ENCODE measurements at places on chromosomes 12 and 14. TPM values are rescaled to one million over a fixed set of nuclear protein-coding genes. Genes with fewer than 3 reads are reported as not detected.
A peak's percentile ranks its signal among the peaks of the same experiment; 100 is the strongest.

GRCh38 chr14:100025111-100025510 is 40.1 kb upstream of the EVL start:
- peak; percentile 35 for DNase-seq

- DNase-seq = no peak
Observed at GRCh38 chr12:11642785-11643184, 6.7 kb upstream of the ETV6 start.

DNA sequence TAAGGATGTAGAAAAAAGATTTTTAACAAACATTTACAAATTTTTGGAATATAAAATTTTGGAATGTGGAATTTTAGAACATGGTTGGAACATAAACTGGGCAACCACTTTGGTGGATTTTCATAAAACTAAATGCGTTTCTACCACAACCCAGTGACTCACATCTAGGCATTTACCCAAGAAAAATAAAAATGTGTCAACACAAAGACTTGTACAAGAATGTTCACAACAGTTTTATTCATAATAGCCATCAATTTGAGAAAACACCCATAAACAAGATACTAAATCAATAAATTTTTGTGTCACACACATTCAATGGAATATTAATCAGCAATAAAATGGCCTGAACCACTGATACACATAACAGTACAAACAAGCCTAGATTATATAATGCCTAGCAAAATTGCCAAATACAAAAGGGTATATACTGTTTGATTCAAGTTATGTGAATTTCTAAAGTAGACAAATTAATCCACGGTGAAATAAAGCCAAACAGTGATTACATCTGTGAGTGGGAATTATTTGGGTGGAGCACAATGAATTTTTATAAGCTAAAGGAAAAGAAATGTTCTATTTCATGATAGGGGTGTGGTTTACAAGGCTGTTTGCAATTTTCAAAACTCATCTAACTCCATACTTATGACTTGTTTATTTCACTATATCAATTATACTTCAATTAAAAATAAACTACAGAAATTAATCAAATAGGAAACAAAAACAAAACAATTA is 415.2 kb upstream of the OR4E1 start:
- DNase-seq = no peak

GRCh38 chr12:32692358-32692757 is 13.3 kb downstream of the DNM1L start:
- DNase-seq = no peak

DNA sequence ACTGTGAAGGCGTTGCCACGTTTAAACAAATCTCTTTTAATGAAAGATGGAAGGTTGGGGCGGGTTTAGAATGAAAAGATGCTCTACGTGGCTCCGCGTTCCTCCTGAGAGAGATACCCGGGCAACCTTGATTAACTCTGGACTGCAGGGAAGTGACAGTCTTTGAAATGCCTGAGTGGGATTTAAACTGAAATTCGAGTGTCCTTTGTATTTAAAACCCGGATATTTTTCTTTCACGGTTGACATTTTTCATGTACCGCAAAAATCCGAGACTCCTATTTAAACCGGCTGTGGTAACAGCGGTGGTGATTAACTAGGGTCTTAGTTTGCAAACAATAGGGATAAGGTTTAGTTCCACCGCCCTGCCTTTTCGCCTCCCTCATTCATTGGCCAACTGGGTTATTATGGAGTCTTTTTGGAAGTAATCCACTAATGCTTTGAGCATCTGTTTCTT is 707 bp downstream of the G2E3 start:
- peak; percentile 64 for DNase-seq

The IAPP gene
- not detected for total RNA-seq

Data from HepG2 (cell line).